ENCODE measurements at places on chromosomes 2 and 18.
A peak's percentile ranks its signal among the peaks of the same experiment; 100 is the strongest.

GRCh38 chr2:122808286-122808969 is 1053.0 kb downstream of the TSN start:
- DNase-seq, result no peak

DNA sequence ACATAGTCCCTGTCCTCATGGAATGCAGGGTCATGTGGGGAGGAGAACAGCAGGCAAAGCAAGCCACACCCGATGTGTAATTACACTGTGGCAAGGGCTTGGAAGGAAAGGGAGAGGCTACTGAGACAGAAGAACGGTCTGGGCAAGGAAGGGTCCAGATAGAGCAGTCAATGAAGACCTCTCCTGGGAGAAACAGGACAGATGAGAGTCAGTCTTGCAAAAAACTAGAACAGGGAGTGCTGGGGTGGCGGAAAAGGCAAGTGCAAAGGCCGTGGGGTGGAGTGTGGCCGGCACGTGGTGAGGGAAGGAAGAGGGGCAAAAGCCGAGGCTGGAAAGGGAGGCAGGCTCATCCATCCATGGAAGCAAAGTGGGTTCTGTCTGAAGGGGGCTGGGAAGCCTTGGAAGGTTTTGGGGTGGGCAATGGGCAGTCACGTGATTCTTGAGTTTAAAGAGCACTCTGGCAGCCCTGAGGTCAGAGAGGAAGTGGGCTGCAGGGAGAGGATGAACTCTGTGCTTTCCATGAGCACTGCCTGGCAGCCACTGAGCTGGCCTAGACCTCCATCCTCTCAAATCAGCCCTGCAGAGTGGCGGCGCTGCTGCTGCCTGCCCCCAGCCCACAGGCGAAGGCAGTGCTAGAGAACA is 182.2 kb downstream of the INHBB start:
- no peak for DNase-seq

DNA sequence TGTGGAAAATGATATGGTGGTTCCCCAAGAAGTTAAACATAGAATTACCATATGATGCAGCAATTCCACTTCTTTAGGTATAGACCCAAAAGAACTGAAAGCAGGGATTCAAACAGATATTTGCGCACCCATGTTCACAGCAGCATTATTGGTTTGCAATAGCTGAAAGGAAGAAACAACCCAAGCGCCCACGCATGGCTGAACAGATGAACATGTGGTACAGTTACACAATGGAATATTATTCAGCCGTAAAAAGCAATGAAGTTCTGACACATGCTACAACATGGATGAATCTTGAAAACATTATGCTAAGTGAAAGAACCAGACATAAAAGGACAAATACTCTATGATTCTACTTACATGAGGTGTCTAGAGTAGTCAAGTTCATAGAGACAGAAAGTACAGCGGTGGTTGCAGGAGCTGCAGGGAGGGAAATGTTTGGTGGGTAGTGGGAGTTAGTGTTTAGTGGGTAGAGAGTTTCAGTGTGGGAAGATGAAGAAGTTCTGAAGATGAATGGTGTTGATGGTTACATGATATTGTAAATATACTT is 26.7 kb upstream of the ASPRV1 start:
- DNase-seq, result no peak

DNA sequence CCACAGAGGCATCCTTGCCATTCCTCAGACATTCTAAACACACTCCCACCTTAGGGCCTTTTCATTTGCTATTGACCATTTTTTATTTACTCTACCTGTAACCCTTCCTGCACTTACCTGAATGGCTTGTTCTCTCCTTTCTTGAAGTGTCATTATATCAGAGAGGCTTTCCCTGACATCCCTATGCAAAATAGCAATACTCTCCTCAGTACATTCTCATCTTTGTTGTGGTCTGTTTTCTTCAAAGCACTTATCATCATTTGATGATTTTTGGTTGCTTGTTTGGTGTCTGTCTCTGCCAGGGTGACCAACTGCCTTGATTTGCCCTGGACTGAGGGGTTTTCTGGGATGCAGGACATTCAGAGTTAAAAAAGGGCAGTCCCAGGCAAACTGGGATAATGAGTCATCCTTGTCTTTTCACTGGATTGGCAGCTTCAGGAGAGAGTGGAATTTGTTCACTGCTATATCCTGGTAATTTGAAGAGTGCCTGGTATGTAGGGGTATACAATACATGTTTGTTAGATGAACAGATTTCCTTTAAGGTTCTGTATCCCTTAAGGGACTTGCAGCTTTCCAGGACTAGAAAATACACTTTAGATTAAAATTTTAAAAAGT is 102.4 kb downstream of the BABAM2 start:
- DNase-seq, result no peak

DNA sequence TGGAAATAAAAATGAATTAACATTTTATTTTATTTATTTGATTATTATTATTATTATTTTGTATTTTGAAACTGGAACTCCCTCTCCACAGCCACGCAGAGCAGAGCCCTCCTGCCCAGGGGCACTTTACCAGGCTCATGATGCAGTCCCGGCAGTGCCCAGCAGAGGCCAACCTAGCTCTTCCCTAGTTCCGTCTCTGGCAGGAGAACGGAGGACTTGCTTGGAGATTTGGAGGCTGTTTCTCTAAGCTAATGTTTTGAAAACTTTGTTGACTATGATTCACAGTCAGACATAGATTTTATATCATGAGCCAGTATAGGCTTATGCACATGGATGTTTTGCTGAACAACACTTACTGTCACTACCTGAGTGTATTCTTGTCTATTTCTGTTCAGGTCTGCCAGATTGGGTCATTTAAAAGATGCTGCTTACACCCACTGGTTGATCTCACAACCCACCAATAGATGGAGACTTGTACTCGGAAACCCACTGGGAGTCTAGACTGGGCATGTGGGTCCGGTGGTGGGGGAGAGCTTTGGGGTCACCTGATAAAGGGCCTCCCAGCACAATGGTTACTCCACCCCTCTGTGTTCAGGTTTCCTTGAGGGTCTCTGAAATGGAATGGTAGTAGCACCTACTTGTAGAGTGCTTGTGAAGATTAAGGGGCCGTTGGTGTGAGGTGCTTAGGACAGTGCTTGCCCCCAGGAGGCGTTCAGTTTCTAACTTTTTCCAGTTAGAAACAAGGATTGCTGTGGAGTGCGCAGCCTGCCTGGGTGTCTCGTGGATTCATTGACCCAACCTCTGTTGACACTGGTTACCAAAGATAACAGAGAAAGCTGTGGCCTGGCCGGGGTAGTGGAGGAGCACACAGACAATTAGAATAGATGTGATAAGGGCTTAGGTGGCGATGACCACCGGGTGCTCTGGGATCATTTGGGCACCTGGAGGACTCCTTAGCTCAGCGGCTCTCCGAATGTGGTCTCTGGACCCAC is 177.3 kb downstream of the HAUS1 start:
- DNase-seq, result peak; percentile 68

- DNase-seq, result no peak
These were observed 38.5 kb downstream of the ACKR3 start for GRCh38 chr2:236608188-236608525.

- no peak for DNase-seq
These were observed 31.2 kb upstream of the TBR1 start for GRCh38 chr2:161384864-161385263.

GRCh38 chr2:224816816-224817215 is 100.7 kb upstream of the CCDC195 start:
- no peak for DNase-seq

DNA sequence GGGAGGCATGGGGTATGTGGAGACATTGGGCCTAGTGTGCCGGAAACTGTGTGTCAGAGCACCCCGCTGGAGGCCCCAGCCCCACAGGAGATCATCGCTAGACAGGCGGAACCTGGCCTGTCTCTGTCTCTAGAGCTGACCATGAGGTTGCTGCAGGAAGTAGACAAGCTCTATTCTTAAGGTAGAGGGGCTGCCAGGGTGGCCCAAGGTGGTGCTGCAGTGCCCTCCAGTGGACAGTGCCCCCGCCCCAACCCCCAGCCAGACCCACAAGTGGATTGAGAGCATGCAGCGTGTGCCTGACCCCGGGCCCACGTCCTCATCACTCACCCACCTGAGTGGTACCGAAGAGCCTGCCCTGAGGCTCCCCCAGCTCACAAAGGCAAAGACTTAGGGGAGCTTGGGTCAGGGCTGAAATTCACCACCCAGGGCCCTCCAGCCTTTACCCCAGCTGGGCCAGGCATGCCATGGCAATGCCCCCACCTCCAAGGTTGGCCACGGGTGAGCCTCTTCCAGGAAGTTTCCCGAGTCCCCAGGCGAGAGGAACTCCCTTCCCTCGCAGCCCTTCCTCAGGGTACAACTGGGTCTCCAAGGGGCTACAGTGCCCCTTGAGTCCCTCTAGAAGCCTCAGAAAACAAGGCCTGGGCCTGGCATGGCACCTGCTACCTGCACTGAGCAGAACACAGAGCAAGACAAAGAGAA is 155.0 kb downstream of the TTC32 start:
- peak; percentile 40 for DNase-seq

DNA sequence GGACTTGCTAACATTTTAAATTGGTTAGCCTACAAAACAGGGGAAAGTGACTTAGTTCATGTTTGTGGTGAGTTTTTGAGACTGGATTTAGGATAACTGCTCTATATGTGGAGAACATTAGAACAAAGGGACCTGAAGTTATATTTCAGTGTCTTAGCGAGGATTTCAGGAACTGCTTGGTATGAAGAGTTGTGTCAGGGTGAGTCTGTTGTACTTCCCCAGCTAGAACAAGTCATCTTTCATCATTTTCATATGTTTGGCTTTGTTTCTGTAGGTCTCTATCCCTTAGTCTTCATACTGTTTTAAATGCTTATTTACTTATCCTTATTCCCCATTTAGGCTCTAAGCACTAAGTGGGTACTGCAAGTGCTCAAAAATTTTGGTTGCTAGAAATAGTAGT is 41.9 kb downstream of the KCMF1 start:
- DNase-seq, result no peak

- no peak for DNase-seq
These were observed 83.8 kb downstream of the CLHC1 start for GRCh38 chr2:55148269-55148668.

- DNase-seq, result no peak
These were observed 118.6 kb downstream of the DYSF start for GRCh38 chr2:71571945-71572344.

- no peak for DNase-seq
These were observed 9.8 kb upstream of the EPG5 start for GRCh38 chr18:45976974-45977373.

GRCh38 chr2:148590612-148591011 is 53.9 kb upstream of the EPC2 start:
- DNase-seq, result no peak

- DNase-seq, result no peak
These were observed 67.1 kb downstream of the DIS3L2 start for GRCh38 chr2:232028631-232029030.

DNA sequence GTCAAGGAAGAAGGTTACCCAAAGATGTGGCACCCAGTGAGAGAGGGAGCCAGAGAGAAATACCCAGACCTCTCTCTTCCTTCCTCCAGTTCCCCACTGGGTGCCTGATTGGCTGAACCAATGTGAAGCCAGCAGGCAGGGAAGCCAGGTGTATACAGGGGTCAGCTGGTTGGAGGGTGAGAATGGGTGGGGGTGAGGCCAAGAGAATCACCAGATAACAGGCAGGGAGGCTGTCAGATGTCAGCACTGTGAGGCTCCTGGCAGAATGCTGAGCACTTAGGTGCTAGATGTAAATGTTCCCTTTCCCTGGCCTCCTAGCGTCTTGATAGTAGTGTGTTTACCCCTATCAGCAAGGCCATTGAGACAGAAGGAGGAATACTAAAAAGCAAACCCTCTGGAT is 104.0 kb upstream of the MGAT5 start:
- DNase-seq, result peak; percentile 66

GRCh38 chr18:10085416-10085815 is 171.6 kb downstream of the VAPA start:
- DNase-seq, result no peak

DNA sequence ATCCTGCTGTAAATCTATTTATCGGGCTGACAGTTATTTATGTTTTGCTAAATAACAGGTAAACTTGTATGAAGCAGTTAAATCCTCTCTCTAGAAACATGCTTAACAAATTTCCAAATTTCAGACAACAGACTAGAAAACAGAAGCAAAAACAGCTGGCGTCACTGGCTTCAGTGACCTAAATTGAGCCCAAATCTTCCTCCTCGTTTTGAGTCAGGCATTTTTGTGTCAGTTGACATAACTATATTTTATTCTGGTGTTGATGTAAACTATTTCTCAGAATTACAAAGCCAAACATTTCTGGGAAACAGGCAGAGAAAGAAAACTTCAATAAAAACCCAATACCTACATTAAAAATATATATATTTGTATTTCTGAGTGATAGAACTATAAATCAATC is 21.7 kb downstream of the RBMS1 start:
- DNase-seq, result no peak

- no peak for DNase-seq
These were observed 181.5 kb upstream of the ACVR2A start for GRCh38 chr2:147663153-147663961.

DNA sequence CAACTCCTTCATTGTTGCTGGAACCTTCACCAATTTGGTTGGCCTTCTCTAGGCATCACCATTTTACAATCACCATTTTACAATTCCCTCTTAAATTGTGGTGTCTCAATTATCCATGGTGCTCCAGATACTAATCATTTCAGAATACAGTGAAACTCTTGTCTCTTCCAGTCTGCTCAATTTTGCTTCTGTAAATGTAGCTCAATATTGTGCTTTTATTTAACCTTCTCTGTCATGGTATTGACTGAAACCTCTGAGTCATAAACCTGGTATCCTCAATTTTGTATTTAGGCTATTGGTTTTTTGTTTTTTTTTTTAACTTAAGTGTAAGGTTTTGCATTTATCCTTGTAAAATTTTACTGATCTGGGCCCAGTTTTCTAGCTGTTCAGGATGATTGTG is 16.1 kb downstream of the STRADB start:
- DNase-seq, result no peak

- DNase-seq, result no peak
These were observed 47.3 kb upstream of the ODC1 start for GRCh38 chr2:10495311-10495987.

GRCh38 chr2:108916796-108917421 is 72.1 kb downstream of the EDAR start:
- DNase-seq, result no peak

- no peak for DNase-seq
These were observed 17.6 kb upstream of the TMEM247 start for GRCh38 chr2:46461709-46462171.

DNA sequence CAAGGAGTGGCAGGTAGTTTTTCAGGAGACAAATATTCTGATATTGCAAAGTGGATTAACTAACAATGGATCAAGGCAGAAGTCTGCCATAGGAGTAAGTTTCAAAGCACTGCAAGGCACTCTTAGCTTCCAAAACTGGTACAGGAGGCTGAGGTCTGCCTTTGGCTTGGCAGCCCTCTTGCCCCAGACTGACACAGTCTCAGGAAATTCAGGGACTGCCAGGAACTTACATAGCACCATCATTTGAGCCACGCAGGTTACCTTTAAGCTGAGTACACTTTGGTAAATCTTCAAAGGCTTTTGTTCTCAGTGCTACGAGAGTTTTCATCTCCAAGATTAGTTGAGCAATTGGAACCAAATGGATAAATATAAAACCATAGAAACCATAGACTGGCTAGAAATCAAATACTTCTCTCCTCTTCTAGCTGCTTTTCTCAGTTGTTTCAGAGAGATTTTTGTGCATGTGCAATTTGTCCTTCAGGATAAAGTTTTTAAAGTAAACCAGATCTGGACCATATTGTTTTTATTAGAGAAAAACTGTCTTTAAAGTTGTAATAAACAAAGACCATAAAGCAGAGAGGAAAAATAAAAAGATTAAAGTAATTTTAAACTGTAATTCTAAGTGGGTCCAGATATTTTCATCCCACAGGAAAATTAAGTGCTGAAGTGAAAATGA is 18.8 kb downstream of the ANKRD29 start:
- no peak for DNase-seq

- no peak for DNase-seq
These were observed 126.1 kb downstream of the CLIP4 start for GRCh38 chr2:29241341-29241740.

GRCh38 chr2:13002536-13003331 is 286.0 kb downstream of the TRIB2 start:
- no peak for DNase-seq

All from K562 (cell line).